Heart left ventricle (tissue), 16 donors: ENCODE measurements at places on chromosomes 2 and 18. TPM values are rescaled to one million over a fixed set of nuclear protein-coding genes. Genes with fewer than 3 reads are reported as not detected.

DNA sequence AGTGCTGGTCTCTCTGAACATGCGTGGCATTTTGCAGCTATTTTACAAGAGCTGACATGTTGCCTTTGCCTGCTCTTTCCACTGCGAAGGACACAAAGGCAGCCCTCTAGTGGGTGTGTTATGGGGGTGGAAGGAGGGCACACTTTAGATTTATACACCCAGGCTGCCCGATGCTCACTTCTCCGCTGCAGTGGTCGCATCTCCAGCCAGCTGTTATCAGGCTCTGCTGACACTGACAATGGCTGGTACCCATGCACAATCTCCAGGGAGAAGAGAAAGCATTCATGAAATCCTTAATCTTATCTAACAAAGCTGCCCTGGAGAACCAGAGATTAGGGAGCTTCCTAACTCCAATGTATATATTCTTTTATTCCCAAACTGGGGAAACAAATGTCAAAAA, 113.5 kb downstream of the EPHA4 start:
- no peaks in the 10 kb centered on the region for H3K4me1 ChIP-seq
- H3K36me3 ChIP-seq, result peaks cover 3% of the 10 kb centered on the region
- no peaks in the 10 kb centered on the region for H3K27me3 ChIP-seq
- H3K4me3 ChIP-seq, result no peak overlapping the region
- H3K27ac ChIP-seq, result no peak overlapping the region

- H3K36me3 ChIP-seq, result no peaks in the 10 kb centered on the region
- no peak overlapping the region for H3K4me3 ChIP-seq
- no peak for DNase-seq
- H3K27me3 ChIP-seq, result no peaks in the 10 kb centered on the region
Measured at GRCh38 chr2:60406192-60406591, 147.3 kb downstream of the BCL11A start.

DNA sequence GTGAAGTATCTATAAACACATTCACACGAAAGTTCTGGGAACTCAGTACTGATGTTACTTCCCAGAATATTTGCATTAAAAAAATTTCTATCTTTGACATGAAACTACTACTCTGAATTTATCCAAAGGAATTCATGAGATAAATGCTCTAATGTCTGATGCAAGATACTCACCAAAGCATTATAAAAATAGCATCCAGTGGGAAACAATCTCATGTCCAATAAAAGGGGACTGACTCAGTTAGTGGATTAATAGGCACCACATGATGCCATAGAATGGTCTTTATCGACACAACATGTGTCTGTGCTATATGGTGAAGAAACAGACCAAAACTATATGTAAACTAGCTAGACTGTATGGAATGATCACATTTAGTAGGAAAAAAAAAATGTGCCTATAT, 33.9 kb downstream of the LAMA3 start:
- H3K27ac ChIP-seq, result no peak overlapping the region
- no peak for DNase-seq
- no peaks in the 10 kb centered on the region for H3K4me1 ChIP-seq
- no peaks in the 10 kb centered on the region for H3K36me3 ChIP-seq
- H3K27me3 ChIP-seq, result no peaks in the 10 kb centered on the region

- H3K4me3 ChIP-seq, result no peak overlapping the region
- H3K36me3 ChIP-seq, result no peaks in the 10 kb centered on the region
- H3K27me3 ChIP-seq, result no peaks in the 10 kb centered on the region
- DNase-seq, result no peak
- no peak overlapping the region for H3K27ac ChIP-seq
Measured at GRCh38 chr2:70735071-70735470, 32.9 kb downstream of the ADD2 start.

DNA sequence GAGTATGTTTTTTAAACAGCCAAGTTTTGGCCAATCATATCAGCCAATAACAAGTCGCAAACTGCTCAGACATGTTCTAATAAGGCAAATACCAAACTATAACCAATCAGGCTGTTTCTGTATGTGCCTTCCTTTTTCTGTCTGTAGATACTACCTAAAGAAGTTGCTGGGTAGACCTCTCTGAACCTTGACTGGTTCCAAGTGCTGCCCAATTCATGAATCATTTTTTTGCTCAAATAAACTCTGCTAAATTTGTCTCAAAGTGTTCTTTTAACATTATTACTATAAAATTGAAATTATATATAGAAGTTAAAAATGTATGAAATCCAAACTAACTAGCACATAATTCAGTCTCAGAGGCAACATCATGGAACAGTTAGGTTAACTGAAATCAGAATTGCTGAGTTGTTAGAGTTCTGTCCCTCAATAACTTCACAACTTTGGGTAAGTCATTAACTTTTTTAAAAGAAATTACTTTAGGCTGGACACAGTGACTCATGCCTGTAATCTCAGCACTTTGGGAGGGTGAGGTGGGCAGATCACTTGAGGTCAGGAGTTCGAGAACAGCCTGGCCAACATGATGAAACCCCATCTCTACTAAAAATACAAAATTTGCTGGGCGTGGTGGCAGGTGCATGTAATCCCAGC, 4.9 kb upstream of the TTC21B start:
- no peak overlapping the region for H3K4me3 ChIP-seq
- H3K27ac ChIP-seq, result no peak overlapping the region
- H3K4me1 ChIP-seq, result peaks cover 11% of the 10 kb centered on the region
- DNase-seq, result no peak
- H3K36me3 ChIP-seq, result no peaks in the 10 kb centered on the region
- H3K27me3 ChIP-seq, result no peaks in the 10 kb centered on the region

DNA sequence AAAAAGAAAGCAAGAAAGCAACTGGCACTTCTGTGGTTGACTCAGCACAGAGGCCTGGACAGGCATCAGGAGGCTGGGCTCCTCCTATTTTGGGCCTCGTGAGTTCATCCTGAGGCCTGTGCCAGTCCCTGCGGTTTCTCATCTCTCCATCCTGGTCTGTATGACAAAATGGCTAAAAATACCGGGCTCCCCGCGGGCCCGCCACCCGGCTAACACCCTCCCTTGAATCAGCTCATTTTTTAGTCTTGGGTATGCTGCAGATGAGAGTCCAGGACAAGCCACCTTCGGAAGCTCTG, 62.3 kb upstream of the YWHAQ start:
- peaks cover 17% of the 10 kb centered on the region for H3K4me1 ChIP-seq
- H3K27ac ChIP-seq, result peak overlapping the region; percentile 84
- peak overlapping the region; percentile 27 for H3K4me3 ChIP-seq
- no peaks in the 10 kb centered on the region for H3K36me3 ChIP-seq

DNA sequence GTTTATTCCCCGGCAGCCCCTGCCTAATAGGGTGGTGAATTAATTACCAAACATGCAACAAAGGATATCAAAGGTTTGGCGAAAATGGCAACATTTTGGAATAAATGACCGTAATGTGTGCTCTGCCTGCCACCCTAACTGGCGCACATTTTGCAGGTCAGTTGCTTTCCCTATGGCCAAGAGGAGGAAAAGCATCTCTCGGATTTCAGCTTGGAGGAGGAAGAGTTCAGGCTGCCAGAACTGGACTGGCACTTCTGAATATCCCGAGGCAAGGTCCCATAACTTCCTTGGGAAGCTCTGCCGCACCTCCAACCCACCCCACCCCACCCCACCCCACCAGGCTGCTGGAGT, 37.1 kb downstream of the SLC25A52 start:
- H3K36me3 ChIP-seq, result no peaks in the 10 kb centered on the region
- DNase-seq, result no peak
- H3K4me1 ChIP-seq, result peaks cover 7% of the 10 kb centered on the region

DNA sequence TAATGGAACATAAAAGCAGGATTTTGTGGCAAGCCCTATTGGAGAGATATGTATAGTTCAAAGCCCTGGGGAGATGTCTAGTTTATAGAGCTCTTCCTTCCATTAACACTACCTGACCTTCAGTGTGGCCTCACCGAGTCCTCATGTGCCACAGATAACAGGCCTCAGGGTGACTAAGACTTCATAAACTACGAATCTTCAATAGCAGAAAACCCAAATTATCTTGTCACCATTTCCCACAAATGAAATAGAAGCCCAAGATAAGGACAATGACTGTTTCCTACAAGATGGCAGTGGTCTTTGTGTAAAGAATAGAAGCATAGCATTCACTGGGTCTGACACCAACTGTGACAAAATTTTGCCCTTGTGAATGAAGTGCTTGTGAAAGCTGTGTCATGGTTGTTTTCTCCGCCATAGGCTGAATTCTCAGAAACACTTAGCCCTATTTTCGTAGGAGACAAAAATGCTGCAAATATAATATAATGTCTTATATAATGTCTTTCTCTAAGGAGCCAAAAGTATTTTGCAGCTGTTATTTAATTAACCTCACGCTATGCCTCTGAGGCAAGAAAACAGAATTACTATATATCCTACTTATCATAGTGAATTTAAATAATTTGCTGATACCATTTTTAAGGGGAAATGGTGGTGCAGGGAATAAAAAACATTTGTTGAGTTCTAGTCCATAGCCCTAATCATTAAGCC, 136.7 kb upstream of the CWC22 start:
- H3K4me1 ChIP-seq, result no peaks in the 10 kb centered on the region
- H3K27ac ChIP-seq, result no peak overlapping the region
- no peak overlapping the region for H3K4me3 ChIP-seq
- peaks cover 5% of the 10 kb centered on the region for H3K27me3 ChIP-seq
- no peaks in the 10 kb centered on the region for H3K36me3 ChIP-seq

GRCh38 chr2:69993708-69994107, 32.3 kb upstream of the ASPRV1 start:
- no peaks in the 10 kb centered on the region for H3K27me3 ChIP-seq
- H3K4me3 ChIP-seq, result no peak overlapping the region
- no peaks in the 10 kb centered on the region for H3K4me1 ChIP-seq
- no peak overlapping the region for H3K27ac ChIP-seq
- H3K36me3 ChIP-seq, result no peaks in the 10 kb centered on the region
- no peak for DNase-seq

- H3K36me3 ChIP-seq, result no peaks in the 10 kb centered on the region
- H3K4me3 ChIP-seq, result no peak overlapping the region
- no peak for DNase-seq
- peaks cover 20% of the 10 kb centered on the region for H3K4me1 ChIP-seq
Measured at GRCh38 chr2:24439971-24440340, 51.1 kb upstream of the NCOA1 start.

GRCh38 chr2:96870626-96871255, 861 bp upstream of the SEMA4C start:
- no peaks in the 10 kb centered on the region for H3K27me3 ChIP-seq
- peak overlapping the region; percentile 98 for H3K27ac ChIP-seq
- H3K36me3 ChIP-seq, result peaks cover 5% of the 10 kb centered on the region
- peak overlapping the region; percentile 99 for H3K4me3 ChIP-seq
- no peak for DNase-seq
- H3K4me1 ChIP-seq, result peaks cover 42% of the 10 kb centered on the region

- no peaks in the 10 kb centered on the region for H3K27me3 ChIP-seq
- no peak for DNase-seq
- H3K4me3 ChIP-seq, result no peak overlapping the region
- H3K36me3 ChIP-seq, result no peaks in the 10 kb centered on the region
- H3K27ac ChIP-seq, result no peak overlapping the region
- no peaks in the 10 kb centered on the region for H3K4me1 ChIP-seq
Measured at GRCh38 chr2:58852243-58852642, 611.1 kb upstream of the FANCL start.

DNA sequence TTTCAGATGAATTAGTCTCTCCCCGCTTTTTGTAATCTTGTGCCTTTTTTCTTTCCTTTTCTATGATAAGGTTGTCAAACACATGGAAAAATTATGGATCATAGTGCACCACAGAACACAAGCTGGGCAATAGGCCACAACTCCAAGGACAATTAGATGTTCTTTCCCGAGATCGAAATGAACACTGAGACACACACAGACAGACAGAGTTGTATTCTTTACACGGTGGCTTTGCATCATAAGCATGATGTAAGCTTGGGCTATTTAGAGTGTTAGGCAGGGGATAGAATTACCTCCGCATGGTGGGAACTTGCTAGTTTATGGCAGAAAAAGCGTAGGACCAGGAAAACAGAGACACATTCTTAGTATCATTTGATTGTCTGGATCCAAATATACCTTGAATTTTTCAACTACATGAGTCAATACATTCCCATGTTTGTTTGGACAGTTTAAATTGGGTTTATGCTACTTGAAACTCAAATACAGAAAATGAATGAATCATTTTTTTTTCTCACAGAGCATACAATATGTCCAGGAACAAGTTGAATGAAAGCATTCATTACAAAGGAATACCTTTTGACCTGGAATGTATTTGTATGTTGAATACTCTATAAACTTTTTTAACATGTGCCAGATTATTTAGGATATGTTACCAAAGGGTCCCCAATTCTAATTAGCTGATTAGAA, 1611.5 kb upstream of the TMEFF2 start:
- no peak overlapping the region for H3K27ac ChIP-seq
- H3K4me3 ChIP-seq, result no peak overlapping the region
- no peaks in the 10 kb centered on the region for H3K36me3 ChIP-seq
- DNase-seq, result no peak
- H3K27me3 ChIP-seq, result no peaks in the 10 kb centered on the region
- no peaks in the 10 kb centered on the region for H3K4me1 ChIP-seq

GRCh38 chr2:145110668-145111356, 590.9 kb upstream of the ZEB2 start:
- H3K4me1 ChIP-seq, result no peaks in the 10 kb centered on the region
- no peak for DNase-seq
- H3K4me3 ChIP-seq, result no peak overlapping the region
- no peaks in the 10 kb centered on the region for H3K36me3 ChIP-seq
- H3K27ac ChIP-seq, result no peak overlapping the region

DNA sequence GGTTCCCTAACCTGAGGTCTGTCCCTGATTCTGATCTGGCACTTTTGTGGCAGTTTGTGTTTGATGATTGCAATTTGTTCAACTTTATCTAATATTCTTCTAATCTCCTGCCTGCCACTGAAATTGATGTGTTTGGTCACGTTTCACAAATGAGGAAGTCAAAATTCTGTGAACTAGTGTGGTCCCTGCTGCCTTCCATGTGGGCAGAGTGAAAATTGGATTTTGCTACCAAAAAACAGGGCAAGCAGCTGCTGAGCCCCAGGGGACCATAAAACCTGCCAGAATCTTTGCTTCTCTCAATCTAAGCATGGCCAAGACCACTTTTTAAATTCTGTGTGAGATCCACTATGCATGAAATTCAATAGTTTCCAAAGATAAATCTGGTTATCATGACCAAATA, 195.5 kb upstream of the CYRIA start:
- DNase-seq, result no peak
- H3K36me3 ChIP-seq, result no peaks in the 10 kb centered on the region
- no peak overlapping the region for H3K4me3 ChIP-seq
- no peak overlapping the region for H3K27ac ChIP-seq
- H3K27me3 ChIP-seq, result no peaks in the 10 kb centered on the region
- no peaks in the 10 kb centered on the region for H3K4me1 ChIP-seq

DNA sequence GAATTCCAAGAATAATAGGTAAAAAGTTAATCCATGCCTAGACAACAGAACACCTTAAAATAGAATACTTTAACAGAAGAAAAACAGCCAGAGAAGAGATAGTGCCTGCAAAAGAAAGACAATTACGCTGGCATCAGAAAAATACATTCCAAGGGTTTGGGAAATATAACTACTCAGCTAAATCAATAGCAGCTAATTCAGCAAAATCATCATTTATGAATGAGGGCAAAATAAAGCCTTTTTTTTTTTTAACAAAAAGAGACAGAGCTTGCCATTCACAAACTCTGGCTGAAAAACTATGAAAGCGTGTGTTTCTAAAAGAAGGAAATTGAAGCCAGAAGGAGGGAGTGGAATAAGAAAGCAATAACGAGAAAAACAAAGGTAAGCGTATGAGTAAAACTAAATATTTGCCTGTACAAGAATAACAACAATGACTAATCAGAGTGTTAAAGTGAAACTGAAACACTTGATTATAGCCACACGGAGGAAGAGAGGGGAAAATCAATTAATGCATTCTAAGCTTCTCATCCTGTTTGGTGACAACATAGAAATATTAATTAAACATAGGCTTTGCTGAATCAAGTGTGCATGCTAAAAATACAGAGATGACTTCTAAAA, 90.2 kb downstream of the EHD3 start:
- H3K4me1 ChIP-seq, result peaks cover 26% of the 10 kb centered on the region
- H3K27me3 ChIP-seq, result no peaks in the 10 kb centered on the region
- peak overlapping the region; percentile 13 for H3K4me3 ChIP-seq
- H3K36me3 ChIP-seq, result no peaks in the 10 kb centered on the region
- no peak for DNase-seq

The SULT1C4 gene
- 2.7 TPM for total RNA-seq
